GM04503 (cell line): ENCODE measurements at places on chromosomes 4 and X.

- DNase-seq: no peak
Observed at GRCh38 chr4:51923343-51923742, 80.4 kb downstream of the DCUN1D4 start.

GRCh38 chr4:78845472-78845871 lies 69.3 kb downstream of the BMP2K start:
- no peak for DNase-seq

- no peak for DNase-seq
Observed at GRCh38 chr4:138189206-138189605, 52.9 kb downstream of the SLC7A11 start.

DNA sequence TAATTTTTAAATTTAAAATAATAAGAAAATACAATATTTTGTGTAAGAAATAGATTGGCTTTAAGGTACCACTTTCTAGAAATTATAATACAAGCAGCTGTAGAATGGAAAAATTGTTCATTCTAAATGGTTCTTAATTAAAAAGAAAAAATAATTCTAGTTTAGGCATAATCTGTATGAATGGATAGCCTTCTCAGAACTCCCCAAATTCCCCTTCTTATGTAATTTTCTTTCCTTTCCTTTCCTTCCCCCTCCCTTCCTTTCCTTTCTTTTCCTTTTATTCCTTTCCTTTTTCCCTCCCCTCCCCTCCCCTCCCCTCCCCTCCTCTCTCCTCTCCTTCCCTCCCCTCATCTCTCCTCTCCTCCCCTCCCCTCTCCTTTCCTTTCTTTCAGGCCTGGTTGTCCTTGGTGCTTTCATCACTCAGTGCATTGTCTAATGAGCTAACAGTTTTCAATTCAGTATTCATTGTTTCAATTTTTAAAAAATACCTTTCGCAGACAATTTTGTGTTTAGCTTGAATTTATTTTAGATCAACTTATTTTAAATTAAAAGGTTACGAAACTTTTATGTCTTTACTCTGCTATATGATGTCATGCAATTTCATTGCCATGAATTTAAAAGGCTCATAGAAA lies 28.8 kb downstream of the LRIT3 start:
- DNase-seq: no peak

- no peak for DNase-seq
Observed at GRCh38 chrX:31708116-31708515, 636.3 kb upstream of the FTHL17 start.

- DNase-seq: no peak
Observed at GRCh38 chr4:142351958-142352357, 494.1 kb downstream of the INPP4B start.

GRCh38 chrX:14084466-14084865 lies 54.8 kb upstream of the GEMIN8 start:
- DNase-seq: no peak

DNA sequence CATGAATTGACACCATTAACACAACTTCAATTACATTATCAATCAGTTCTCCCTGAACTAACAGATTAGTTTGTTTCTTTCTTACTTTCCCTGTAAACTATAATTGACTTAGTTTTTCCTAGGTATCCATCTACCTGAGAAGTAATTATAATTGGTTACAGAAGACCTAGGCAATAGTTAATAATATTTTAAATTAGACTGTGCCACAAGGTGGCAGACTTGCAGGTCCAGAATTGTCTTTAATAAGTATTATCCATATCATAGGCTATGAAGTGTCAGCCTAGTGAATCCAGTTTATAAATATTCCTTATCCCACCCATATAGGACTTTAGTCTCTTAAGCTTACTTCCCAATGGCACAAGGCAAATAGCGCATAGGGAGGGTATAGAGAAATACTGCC lies 48.9 kb upstream of the FAM47B start:
- DNase-seq: no peak

GRCh38 chrX:41602816-41603345 lies 85.9 kb upstream of the GPR34 start:
- no peak for DNase-seq

GRCh38 chrX:136030303-136031191 lies 45.3 kb downstream of the SLC9A6 start:
- DNase-seq: peak; percentile 75
